Immature natural killer cell (primary cell): ENCODE measurements at places on chromosomes 7 and 10. TPM values are rescaled to one million over a fixed set of nuclear protein-coding genes. Genes with fewer than 3 reads are reported as not detected.

- H3K4me3 ChIP-seq: no peak overlapping the region
- H3K27me3 ChIP-seq: no peaks in the 10 kb centered on the region
- no peaks in the 10 kb centered on the region for H3K4me1 ChIP-seq
- H3K36me3 ChIP-seq: peaks cover 5% of the 10 kb centered on the region
- no peak overlapping the region for H3K27ac ChIP-seq
- no peak for DNase-seq
Observed at GRCh38 chr10:20128811-20129210, 312.6 kb downstream of the PLXDC2 start.

- no peak overlapping the region for H3K27ac ChIP-seq
- H3K4me1 ChIP-seq: peaks cover 40% of the 10 kb centered on the region
- H3K4me3 ChIP-seq: no peak overlapping the region
- H3K36me3 ChIP-seq: peaks cover 29% of the 10 kb centered on the region
- no peak for DNase-seq
Observed at GRCh38 chr10:62084451-62084850, 183.0 kb downstream of the ARID5B start.

GRCh38 chr10:71547876-71548846, 151.4 kb downstream of the CDH23 start:
- H3K36me3 ChIP-seq: no peaks in the 10 kb centered on the region
- no peaks in the 10 kb centered on the region for H3K4me1 ChIP-seq
- DNase-seq: no peak
- no peak overlapping the region for H3K4me3 ChIP-seq

DNA sequence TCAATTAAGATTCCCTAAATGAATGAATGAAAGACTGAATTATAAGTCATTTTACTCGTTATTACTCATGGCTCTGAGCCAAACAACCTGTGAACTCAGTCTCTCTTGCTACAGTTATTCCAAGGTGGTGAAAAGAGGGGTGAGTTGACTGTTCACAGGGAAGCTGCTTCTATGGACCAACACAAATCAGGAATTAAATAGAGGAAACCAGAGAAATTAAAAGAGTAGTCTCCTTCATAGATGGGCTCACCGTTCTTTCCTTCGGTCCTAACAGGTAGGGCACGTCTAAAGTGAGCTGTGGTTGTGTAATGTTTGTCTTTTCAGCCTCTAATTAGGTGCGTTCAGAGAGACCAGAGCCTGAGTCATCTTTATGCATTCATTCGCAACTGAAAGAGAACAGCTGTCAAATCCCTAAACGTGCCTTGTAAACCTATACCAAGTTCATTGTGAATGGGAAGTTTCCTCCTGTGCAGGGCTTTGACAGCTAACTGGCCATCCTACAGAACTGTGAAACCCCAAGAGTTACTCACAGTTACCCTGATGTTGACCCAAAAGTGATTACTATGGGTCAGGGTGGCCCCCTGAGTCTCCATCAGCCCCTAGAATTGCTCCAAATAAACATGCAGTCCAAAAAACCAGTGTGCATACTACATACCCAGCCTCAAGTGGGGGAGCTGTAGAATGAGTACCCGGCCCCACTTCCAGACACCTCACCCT, 18.2 kb upstream of the C10orf53 start:
- H3K4me1 ChIP-seq: no peaks in the 10 kb centered on the region
- no peak overlapping the region for H3K4me3 ChIP-seq
- no peak overlapping the region for H3K27ac ChIP-seq
- DNase-seq: no peak

DNA sequence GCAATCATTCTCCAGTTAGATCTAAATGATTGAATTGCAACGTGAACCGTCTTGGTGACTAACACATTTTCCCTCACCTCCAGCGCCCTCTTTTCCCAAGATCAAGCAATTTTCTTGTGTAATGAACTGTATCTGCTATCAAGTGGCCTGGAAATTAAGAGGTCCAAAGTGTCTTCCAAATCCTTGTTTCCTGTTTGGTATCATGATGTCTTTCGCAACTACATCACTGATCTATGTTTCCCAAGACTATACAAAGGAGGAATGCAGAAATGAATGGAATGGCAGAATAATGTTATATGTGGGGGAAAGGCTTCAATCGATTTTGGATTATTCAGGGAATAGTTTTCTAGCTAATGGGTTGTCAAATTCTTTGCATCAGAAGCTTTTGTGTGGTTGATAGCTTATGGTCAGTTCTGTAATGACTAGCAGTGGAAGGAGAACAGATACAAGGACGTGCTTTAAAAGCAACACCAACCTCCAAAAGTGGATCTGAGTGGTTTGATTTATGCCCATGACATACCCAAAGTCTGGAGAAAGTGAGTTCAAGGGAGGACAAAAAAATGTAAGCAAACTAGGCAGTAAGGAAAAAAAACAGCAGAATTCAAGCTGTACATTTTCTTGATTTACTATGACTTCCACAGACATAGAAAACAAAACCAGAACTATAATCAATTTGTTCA, 14.6 kb upstream of the ZEB1 start:
- H3K36me3 ChIP-seq: no peaks in the 10 kb centered on the region
- no peak overlapping the region for H3K4me3 ChIP-seq
- H3K27ac ChIP-seq: no peak overlapping the region
- H3K27me3 ChIP-seq: no peaks in the 10 kb centered on the region

- no peaks in the 10 kb centered on the region for H3K36me3 ChIP-seq
- no peak for DNase-seq
- peaks cover 5% of the 10 kb centered on the region for H3K27me3 ChIP-seq
- H3K4me1 ChIP-seq: peaks cover 5% of the 10 kb centered on the region
- no peak overlapping the region for H3K27ac ChIP-seq
Observed at GRCh38 chr7:17946591-17946990, 6.3 kb upstream of the SNX13 start.

DNA sequence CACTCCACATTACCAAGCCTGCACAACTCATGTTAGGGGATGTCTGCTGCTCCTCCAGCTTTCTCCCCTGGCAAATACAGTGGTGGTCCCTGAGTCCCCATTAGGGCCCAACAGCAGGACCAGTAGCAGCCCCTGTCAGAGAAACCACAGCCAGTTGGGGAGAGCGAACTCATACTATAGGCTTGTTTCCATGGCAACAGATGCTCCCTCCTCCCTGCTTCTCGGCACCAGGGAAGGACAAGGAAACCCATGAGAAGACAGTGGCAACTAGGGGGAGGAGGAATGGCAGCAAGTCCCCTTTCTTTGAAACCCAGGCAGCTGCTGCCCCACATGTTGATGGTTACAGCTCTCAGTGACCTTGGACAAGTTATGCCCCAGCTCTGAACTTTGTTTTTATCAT, 326.4 kb downstream of the KCNMA1 start:
- no peaks in the 10 kb centered on the region for H3K4me1 ChIP-seq
- peaks cover 4% of the 10 kb centered on the region for H3K27me3 ChIP-seq
- H3K4me3 ChIP-seq: no peak overlapping the region
- no peak overlapping the region for H3K27ac ChIP-seq
- H3K36me3 ChIP-seq: no peaks in the 10 kb centered on the region

- peaks cover 9% of the 10 kb centered on the region for H3K36me3 ChIP-seq
- H3K4me1 ChIP-seq: no peaks in the 10 kb centered on the region
- H3K27ac ChIP-seq: no peak overlapping the region
Observed at GRCh38 chr10:3623746-3624145, 161.3 kb downstream of the KLF6 start.

DNA sequence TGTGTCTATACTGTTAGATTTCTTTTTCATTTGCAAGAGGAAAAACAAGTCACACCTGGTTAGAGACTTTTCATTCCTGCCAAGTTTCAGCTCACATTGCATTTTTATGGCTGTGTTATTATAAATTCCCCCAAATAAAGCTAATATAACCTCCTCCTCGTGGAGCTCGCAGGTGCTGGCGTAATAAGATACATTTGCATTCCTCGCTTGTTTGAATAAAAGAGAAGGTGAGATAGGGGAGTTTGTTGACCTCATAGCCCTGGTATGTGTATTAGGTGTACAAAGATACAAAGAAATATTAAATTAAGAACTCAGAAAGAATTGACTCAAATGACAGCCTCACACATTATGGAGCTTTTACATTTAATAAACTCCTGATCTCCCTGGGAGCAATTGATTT, 257.7 kb upstream of the SP8 start:
- H3K4me3 ChIP-seq: no peak overlapping the region
- DNase-seq: no peak
- no peak overlapping the region for H3K27ac ChIP-seq
- H3K4me1 ChIP-seq: no peaks in the 10 kb centered on the region

DNA sequence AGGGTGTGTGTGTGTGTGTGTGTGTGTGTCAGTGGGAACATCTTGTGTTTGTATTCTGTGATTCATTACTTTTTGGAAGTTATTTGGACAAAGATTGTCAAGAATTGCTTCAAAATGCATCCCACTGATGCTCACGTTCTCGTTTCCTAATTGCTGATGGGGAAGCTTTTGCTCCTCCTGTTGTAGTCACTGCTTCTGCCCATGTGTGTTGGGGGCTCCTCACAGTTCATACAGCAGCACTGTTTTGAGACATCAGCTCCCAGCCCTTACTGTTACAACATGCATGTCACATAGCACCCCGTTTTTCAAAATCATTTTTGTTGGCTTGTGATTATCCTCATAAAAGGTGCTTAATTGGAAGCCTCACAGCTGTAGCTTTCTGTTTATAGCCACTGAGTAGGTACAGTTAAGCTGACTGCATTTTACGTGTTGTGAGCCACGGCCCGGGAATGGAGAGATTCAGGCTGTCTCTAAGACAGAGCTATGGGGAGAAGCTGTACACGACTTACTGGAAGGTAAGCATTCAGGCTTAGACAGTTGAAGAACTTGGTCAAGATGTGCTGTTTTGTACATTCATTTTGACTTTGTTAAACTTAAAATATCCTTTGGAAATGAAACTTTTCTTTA, 87.4 kb downstream of the BICC1 start:
- H3K4me3 ChIP-seq: no peak overlapping the region
- no peak overlapping the region for H3K27ac ChIP-seq
- no peaks in the 10 kb centered on the region for H3K27me3 ChIP-seq
- DNase-seq: no peak
- H3K4me1 ChIP-seq: no peaks in the 10 kb centered on the region

Gene ADIRF
- polyA plus RNA-seq: not detected

Gene SDK1
- polyA plus RNA-seq: not detected

Gene HECTD2
- polyA plus RNA-seq: 0.41 TPM

Gene GRID2IP
- not detected for polyA plus RNA-seq
